ENCODE measurements at places on chromosomes 4 and X.

DNA sequence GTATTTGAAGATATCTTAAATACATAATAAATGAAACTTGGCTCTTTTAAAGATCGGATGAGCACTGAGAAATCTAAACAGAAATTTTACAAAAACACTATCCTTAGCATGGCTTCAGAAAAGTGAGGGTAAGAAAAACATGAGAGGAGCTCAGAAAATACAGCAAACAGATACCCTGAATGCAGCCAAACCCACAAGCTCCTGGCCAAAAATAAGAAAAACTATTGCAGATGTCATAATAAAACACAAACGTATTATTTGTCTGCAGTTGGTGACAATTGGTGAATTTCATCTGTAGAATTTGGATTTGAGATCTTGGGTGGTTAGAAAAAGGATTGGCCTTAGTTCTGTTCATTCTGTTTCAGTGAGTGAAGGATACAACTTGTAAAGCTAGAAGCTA lies 603.9 kb downstream of the INPP4B start:
- DNase-seq: no peak

- peak; percentile 23 for DNase-seq
These were observed 601 bp downstream of the INPP4B start for GRCh38 chr4:142845293-142846107.

DNA sequence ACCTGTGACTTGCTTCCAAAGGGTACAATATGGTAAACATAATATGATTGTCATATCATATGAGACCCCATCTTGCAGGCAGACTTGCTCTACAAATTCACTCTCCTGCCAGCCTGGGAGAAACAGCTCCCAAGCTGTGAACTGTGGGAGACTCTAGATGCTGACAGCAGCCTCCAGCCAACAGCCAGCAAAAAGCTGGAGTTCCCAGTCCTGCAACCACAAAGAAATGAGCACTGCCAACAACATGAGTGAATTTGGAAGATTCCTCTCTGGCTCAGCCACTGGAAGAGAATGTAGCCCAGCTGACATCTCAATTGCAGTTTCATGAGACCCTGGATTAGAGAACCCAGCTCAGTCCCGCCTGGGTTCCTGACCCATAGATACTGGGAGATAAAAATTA lies 145.4 kb downstream of the QDPR start:
- no peak for DNase-seq

DNA sequence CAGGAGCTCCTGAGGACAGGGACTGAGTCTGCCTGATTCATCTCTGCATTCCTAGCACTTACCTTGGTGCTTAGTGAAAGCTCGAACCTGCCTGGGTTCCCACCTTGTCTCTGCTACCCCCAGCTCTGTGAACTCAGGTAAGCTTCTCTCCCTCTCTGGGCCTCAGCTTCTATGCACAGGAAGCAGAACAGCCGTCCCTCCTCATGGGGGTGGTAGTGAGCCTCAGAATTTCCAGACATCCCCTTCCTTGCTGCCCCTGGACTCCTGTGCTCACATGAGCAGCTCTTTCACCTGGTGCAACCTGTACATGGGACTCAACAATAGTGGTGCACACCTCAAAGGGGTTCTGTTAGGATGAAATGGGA lies 50.8 kb downstream of the HTRA3 start:
- DNase-seq: no peak

GRCh38 chr4:159297091-159297490 lies 194.2 kb downstream of the RAPGEF2 start:
- DNase-seq: no peak

DNA sequence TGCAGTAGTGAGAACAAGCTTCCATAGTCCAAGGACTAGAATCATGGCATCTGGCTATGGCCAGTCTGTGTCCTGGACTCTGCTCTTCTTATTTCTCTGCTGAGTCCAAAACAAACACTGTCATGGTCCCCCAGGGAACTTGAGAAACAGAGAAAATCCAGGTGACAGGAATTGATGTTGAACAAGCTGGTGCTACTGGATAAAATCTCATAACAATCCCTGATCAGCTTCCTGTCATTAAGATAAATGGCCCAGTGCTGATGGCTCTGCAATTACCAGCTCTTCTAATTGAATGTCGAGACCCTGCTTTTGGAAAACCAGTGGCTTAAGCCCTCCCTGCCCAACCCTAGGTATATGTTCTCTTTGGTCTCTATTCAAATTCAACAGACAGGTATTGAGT lies 58.8 kb upstream of the ARHGAP36 start:
- no peak for DNase-seq
